DND-41 (cell line): ENCODE measurements at places on chromosomes 3 and 15.
A peak's percentile ranks its signal among the peaks of the same experiment; 100 is the strongest.

DNA sequence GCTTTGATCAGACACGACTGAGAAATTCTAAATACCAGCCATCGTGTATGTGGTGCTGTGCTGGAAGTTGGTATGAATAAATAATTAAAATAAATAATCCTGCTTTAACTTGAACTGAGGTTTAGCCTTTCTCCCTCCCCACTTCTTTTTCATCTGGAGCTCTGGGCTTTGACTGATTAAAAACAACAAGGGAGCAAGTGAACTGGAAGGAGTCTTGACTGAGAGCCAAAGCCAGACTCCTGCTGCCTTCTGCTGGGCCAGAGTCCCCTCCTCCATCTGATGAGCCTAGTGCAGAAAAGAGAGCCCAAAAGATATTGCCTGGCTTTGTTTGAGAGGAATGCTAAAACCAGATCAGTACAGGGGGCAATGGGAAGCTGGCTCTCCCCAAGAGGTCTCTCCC lies 96.0 kb downstream of the CCNL1 start:
- no peaks in the 10 kb centered on the region for H3K4me1 ChIP-seq
- no peak for DNase-seq
- peaks cover 13% of the 10 kb centered on the region for H3K27me3 ChIP-seq

GRCh38 chr3:5426094-5426883 lies 238.8 kb downstream of the EDEM1 start:
- H3K4me1 ChIP-seq: no peaks in the 10 kb centered on the region
- H3K27me3 ChIP-seq: peaks cover 28% of the 10 kb centered on the region
- H3K36me3 ChIP-seq: no peaks in the 10 kb centered on the region

GRCh38 chr15:43808960-43809678 lies 8.7 kb downstream of the HYPK start:
- H3K36me3 ChIP-seq: peaks cover 92% of the 10 kb centered on the region
- no peaks in the 10 kb centered on the region for H3K27me3 ChIP-seq
- H3K4me1 ChIP-seq: no peaks in the 10 kb centered on the region
- H3K27ac ChIP-seq: no peak overlapping the region
- H3K4me3 ChIP-seq: no peak overlapping the region

- H3K4me3 ChIP-seq: no peak overlapping the region
- no peaks in the 10 kb centered on the region for H3K27me3 ChIP-seq
Measured at GRCh38 chr3:194607592-194608389, 25.4 kb downstream of the TMEM44 start.

DNA sequence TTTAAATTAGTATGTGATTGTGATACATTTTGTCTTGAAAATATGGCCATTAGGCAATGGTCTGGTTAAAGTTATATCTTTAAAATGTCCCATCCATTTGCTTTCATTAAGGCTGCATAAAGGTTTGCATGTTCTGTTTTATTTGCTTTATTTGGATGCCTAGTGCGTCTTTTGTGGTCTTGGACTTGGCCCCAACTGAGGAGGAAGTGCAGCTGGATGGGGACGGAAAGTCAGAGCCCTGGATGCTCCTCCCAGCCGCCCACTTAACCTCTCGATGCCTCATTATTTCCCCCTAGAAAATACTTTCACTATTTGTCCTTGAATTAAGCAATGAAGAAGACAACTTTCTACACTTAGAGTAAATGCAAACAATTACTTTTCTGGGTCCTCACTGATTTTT lies 898.2 kb downstream of the MCTP2 start:
- H3K27ac ChIP-seq: no peak overlapping the region
- no peaks in the 10 kb centered on the region for H3K36me3 ChIP-seq
- DNase-seq: no peak
- H3K27me3 ChIP-seq: no peaks in the 10 kb centered on the region
- H3K4me3 ChIP-seq: no peak overlapping the region

DNA sequence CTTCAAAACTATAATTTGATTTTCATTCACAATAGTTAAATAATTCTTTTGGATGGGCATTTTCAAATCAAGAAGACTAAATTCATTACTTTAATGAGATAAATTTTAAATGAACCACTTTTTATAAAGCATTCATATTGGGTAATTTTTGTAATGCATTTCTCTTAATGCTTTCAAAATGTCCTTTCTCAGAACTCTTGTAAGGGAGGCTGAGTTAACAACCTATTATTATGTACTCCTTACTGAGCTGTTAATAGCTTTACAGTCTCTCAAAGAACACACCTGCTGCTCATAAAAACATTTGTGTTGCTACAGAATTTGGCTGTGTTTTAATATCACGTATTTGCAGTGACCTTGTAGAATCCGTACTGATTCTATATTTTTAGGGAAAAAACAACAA lies 334.0 kb upstream of the ARL6 start:
- H3K27me3 ChIP-seq: no peaks in the 10 kb centered on the region
- no peak overlapping the region for H3K4me3 ChIP-seq
- no peak overlapping the region for H3K27ac ChIP-seq
- no peaks in the 10 kb centered on the region for H3K4me1 ChIP-seq
- no peaks in the 10 kb centered on the region for H3K36me3 ChIP-seq

GRCh38 chr3:45311327-45311726 lies 77.0 kb upstream of the LARS2 start:
- H3K27ac ChIP-seq: no peak overlapping the region
- no peaks in the 10 kb centered on the region for H3K36me3 ChIP-seq
- H3K27me3 ChIP-seq: no peaks in the 10 kb centered on the region
- no peak for DNase-seq
- H3K4me1 ChIP-seq: no peaks in the 10 kb centered on the region
- no peak overlapping the region for H3K4me3 ChIP-seq

GRCh38 chr3:73259856-73260255 lies 198.4 kb downstream of the EBLN2 start:
- H3K27me3 ChIP-seq: no peaks in the 10 kb centered on the region
- no peaks in the 10 kb centered on the region for H3K4me1 ChIP-seq
- no peak overlapping the region for H3K27ac ChIP-seq
- no peak overlapping the region for H3K4me3 ChIP-seq
- no peak for DNase-seq
- no peaks in the 10 kb centered on the region for H3K36me3 ChIP-seq

DNA sequence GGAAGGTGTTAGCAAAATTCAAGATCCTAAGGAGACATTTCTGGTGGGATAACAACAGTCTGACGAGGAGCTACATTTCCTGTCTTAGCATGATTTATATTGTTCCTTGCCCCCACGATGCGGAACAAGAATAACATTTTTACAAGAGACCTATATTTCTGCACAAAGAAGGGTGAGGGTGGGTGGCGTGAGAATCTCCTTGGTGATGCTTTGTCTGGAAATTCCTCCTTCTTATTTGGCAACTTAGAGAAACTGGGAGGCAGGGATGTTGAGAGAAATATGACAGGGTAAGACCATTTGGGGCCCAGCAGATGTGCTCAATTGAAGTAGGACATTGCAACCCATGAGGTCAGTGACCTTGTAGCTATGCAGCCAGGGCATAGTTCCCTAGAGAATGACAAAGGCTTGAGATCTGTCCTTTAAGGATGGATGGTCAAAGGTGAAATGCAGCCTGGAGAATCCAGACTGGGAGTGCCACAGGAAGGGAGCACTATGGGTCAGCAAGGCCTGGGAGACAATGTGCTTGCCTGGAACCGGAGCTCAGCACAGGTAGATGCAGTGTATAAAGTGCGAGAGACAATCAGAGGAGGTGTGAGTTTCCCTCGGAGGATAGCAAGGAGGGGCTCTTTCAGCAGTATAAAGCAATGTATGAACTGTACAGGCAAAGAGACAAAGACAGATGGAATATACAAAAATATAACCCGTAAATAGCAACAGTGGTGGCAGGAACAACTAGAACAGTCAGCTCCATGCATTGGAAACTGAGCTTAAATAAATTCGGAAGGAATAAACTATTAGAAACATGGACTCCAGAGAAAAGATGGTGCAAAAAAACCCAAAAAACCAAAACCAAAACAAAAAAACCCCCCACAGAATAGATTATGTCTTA lies 317.6 kb upstream of the TBL1XR1 start:
- H3K4me1 ChIP-seq: no peaks in the 10 kb centered on the region
- no peaks in the 10 kb centered on the region for H3K36me3 ChIP-seq
- DNase-seq: no peak
- H3K27me3 ChIP-seq: no peaks in the 10 kb centered on the region
- no peak overlapping the region for H3K27ac ChIP-seq

- H3K27me3 ChIP-seq: no peaks in the 10 kb centered on the region
- no peak for DNase-seq
- no peak overlapping the region for H3K4me3 ChIP-seq
- peaks cover 87% of the 10 kb centered on the region for H3K36me3 ChIP-seq
- no peak overlapping the region for H3K27ac ChIP-seq
Measured at GRCh38 chr3:10303105-10303504, 10.4 kb upstream of the GHRL start.

DNA sequence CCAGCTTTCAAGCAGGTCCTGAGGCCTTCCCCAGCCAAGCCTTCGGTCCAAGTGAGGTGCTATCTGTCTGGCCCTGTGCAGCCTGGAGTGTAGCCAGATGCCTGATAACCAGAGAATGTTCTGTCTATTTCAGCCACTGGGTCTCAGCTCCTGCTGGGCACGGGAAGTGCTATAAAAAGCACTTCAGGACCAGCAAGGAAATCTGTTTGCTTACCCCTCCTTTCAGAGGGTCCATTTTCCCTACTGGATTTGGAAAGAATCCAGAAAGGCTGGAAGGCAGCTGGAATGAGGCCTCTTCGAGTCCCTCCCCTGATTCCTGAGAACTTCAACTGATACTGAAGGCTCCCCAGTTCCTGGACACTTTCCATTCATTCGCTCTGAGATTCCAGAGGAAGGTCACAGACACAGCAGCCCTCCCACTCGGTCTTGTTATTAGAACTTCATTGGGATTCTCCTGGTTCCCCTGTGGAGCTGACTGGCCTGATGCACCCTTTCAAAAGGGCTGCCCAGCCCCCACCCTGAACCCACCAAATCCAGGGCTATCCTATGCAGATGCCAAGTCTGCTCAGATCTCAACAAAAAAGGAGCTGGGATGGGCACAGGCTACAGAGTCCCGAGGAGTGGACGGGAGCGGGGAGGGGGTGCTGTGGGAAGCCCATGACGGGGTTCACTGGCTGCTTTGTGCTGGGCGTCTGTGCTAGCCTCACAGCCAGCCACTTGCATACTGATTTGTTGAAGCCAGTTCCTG lies 70.4 kb downstream of the UMPS start:
- no peaks in the 10 kb centered on the region for H3K27me3 ChIP-seq
- H3K36me3 ChIP-seq: no peaks in the 10 kb centered on the region
- no peaks in the 10 kb centered on the region for H3K4me1 ChIP-seq

DNA sequence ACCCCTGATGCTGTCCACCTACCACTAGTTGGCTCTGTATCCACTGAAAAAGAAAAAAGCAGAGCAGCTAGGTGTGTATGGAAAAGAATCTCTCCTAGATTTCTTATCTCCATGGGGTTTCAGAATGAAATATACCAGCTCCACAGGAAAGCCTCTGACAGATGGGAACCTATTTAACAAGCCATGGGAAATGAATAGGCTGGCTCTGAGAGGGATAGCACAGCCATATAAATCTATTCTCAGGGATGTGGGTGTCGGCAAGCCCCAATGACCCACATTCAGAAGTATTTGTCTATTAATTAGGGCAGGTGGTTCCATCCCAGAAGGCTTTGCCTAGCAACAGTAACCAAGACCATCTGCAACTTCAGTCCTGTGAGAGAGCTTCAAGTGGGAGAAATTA lies 694.1 kb downstream of the AGBL1 start:
- H3K4me3 ChIP-seq: no peak overlapping the region
- no peaks in the 10 kb centered on the region for H3K4me1 ChIP-seq
- no peak overlapping the region for H3K27ac ChIP-seq
- H3K36me3 ChIP-seq: no peaks in the 10 kb centered on the region
- no peaks in the 10 kb centered on the region for H3K27me3 ChIP-seq
- no peak for DNase-seq

- DNase-seq: no peak
- peaks cover 27% of the 10 kb centered on the region for H3K36me3 ChIP-seq
- no peaks in the 10 kb centered on the region for H3K27me3 ChIP-seq
Measured at GRCh38 chr3:196268284-196269163, 19.0 kb downstream of the PCYT1A start.

- H3K27ac ChIP-seq: no peak overlapping the region
- no peaks in the 10 kb centered on the region for H3K4me1 ChIP-seq
- no peak for DNase-seq
- no peaks in the 10 kb centered on the region for H3K36me3 ChIP-seq
- H3K27me3 ChIP-seq: no peaks in the 10 kb centered on the region
- H3K4me3 ChIP-seq: no peak overlapping the region
Measured at GRCh38 chr3:52524752-52525679, 8.6 kb downstream of the NT5DC2 start.

- H3K27me3 ChIP-seq: peaks cover 8% of the 10 kb centered on the region
- peaks cover 19% of the 10 kb centered on the region for H3K36me3 ChIP-seq
- peak overlapping the region; percentile 71 for H3K27ac ChIP-seq
- no peak for DNase-seq
- peak overlapping the region; percentile 52 for H3K4me3 ChIP-seq
Measured at GRCh38 chr3:194142156-194142910, 6.4 kb downstream of the HES1 start.

DNA sequence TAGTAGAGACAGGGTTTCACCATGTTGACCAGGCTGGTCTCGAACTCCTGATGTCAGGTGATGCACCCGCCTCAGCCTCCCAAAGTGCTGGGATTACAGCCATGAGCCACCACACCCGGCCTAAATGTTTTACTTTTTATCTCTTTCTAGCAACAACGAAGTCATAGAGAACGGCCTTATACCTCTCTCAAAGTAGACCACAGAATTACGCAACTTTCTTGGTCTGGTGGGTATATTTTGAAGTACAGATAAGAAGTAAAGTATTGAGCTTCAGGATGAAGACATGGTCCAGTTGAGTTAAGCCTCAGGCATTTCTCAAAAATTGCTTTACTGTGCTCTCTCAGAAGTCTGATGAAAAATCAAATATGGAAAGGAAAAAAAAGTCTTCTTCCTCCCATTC lies 30.6 kb downstream of the FAM240A start:
- no peaks in the 10 kb centered on the region for H3K27me3 ChIP-seq
- H3K27ac ChIP-seq: no peak overlapping the region
- H3K4me1 ChIP-seq: peaks cover 3% of the 10 kb centered on the region; the same call in 1 of the 2 replicates
- DNase-seq: no peak
- no peak overlapping the region for H3K4me3 ChIP-seq

GRCh38 chr15:68370768-68371151 lies 61.2 kb downstream of the ITGA11 start:
- H3K4me1 ChIP-seq: no peaks in the 10 kb centered on the region
- no peaks in the 10 kb centered on the region for H3K36me3 ChIP-seq
- H3K27ac ChIP-seq: no peak overlapping the region
- no peak overlapping the region for H3K4me3 ChIP-seq
- no peaks in the 10 kb centered on the region for H3K27me3 ChIP-seq
- DNase-seq: no peak

- H3K27me3 ChIP-seq: no peaks in the 10 kb centered on the region
- H3K27ac ChIP-seq: no peak overlapping the region
- H3K4me3 ChIP-seq: no peak overlapping the region
- DNase-seq: no peak
- H3K36me3 ChIP-seq: no peaks in the 10 kb centered on the region
Measured at GRCh38 chr15:29476503-29477080, 207.0 kb upstream of the NSMCE3 start.

- no peak overlapping the region for H3K4me3 ChIP-seq
- H3K27me3 ChIP-seq: no peaks in the 10 kb centered on the region
- H3K27ac ChIP-seq: no peak overlapping the region
- H3K36me3 ChIP-seq: peaks cover 21% of the 10 kb centered on the region; the same call in 1 of the 2 replicates
Measured at GRCh38 chr3:10157031-10157430, 7.7 kb upstream of the IRAK2 start.

GRCh38 chr3:14047841-14048240 lies 76.8 kb downstream of the CHCHD4 start:
- no peak overlapping the region for H3K4me3 ChIP-seq
- no peak for DNase-seq
- H3K27ac ChIP-seq: no peak overlapping the region
- H3K36me3 ChIP-seq: no peaks in the 10 kb centered on the region
- no peaks in the 10 kb centered on the region for H3K4me1 ChIP-seq
